ENCODE measurements at places on chromosomes 7 and 10. TPM values are rescaled to one million over a fixed set of nuclear protein-coding genes. Genes with fewer than 3 reads are reported as not detected.
A peak's percentile ranks its signal among the peaks of the same experiment; 100 is the strongest.

DNA sequence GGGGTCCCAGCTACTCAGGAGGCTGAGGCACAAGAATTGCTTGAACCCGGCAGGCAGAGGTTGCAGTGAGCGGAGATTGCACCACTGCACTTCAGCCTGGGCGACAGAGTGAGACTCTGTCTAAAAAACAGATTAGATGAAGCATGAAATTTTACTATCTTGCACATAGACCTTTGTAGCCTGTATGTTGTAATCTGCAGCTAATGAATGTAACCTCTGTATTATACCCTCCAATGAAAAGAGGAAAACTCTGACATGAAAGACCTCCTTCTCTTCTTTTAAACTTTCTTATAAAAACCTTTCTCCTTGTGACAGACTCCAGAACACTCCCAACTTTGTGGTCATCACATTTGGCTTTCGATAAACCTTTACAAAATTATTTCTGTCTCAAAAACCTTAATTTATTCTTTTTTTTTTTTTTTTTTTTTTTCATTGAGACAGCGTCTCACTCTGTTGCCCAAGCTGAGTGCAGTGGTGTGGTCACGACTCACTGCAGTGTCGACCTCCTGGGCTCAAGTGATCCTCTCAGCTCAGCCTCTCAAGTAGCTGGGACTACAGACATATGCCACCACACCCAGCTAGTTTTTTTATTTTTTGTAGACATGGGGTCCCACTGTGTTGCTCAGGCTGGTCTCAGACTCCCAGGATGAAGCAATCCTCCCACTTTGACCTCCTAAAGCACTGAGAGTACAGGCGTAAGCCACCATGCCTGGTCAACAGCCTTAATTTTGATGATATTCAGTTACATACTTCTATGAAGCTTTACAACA is 97.4 kb downstream of the SVOPL start:
- no peak overlapping the region for H3K27ac ChIP-seq
- H3K27me3 ChIP-seq: no peaks in the 10 kb centered on the region
- DNase-seq: no peak
- H3K4me1 ChIP-seq: peaks cover 1% of the 10 kb centered on the region
- H3K36me3 ChIP-seq: no peaks in the 10 kb centered on the region
- no peak overlapping the region for H3K4me3 ChIP-seq

Gene NCF1
- total RNA-seq: 46.2 TPM

DNA sequence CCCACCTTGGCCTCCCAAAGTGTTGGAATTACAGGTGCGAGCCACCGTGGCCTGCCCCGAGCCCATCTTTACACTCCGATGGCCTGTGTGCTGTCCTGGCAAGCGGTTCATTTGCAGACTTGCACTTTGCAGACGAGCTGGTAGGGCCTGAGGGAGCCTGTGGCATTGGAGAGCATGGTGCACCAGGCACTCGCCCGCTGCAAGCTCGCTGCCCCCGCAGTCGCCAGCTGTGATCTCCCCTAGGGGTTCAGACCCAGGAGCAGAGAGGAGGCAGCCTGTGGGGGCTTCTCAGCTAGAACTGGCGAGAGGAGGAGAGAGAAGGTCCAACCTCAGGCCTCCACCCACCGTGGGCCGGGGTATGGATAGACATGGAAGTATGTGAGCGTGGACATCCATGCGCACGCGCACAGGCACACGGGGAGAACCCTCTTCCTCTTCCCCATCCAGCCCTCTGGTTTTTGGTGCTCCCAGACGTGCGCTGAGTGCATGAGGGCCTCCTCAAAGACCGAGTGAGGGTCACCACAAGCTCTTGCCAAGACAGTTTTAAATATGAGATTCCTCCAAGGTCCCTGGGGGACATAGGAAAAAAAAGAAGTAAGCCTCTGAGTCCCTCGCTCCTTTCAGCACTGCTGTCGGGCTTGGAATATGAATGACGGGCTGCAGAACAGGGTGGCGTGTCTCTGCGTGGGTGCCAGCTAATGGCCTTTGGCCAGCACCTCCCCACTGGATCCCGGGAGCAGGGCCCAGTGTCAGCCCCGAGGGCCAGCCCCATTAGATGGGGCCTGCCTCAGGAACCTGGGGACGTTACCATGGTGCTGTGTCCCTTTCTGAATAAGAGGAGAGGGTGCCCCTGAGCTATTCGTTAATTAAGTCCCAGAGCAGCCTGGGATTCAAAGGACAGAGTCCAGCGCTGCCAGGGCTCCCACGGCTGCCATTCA is 15.1 kb upstream of the TTYH3 start:
- no peak overlapping the region for H3K27ac ChIP-seq
- no peaks in the 10 kb centered on the region for H3K36me3 ChIP-seq
- peaks cover 3% of the 10 kb centered on the region for H3K4me1 ChIP-seq
- H3K27me3 ChIP-seq: no peaks in the 10 kb centered on the region

- peaks cover 4% of the 10 kb centered on the region for H3K4me1 ChIP-seq
- peak; percentile 85 for DNase-seq
- H3K4me3 ChIP-seq: no peak overlapping the region
- H3K27ac ChIP-seq: no peak overlapping the region
These were observed 1190.3 kb upstream of the C7orf33 start for GRCh38 chr7:147400221-147400689.

Gene AKR1C1
- total RNA-seq: 7.9 TPM

Gene SPDYE16
- total RNA-seq: 0.28 TPM

- H3K4me1 ChIP-seq: no peaks in the 10 kb centered on the region
- H3K36me3 ChIP-seq: peaks cover 51% of the 10 kb centered on the region
- no peak overlapping the region for H3K27ac ChIP-seq
- DNase-seq: no peak
- H3K27me3 ChIP-seq: no peaks in the 10 kb centered on the region
These were observed 14.8 kb downstream of the PRKRIP1 start for GRCh38 chr7:102410918-102411317.

- no peak overlapping the region for H3K4me3 ChIP-seq
- no peaks in the 10 kb centered on the region for H3K4me1 ChIP-seq
- no peak overlapping the region for H3K27ac ChIP-seq
- no peak for DNase-seq
- no peaks in the 10 kb centered on the region for H3K27me3 ChIP-seq
- no peaks in the 10 kb centered on the region for H3K36me3 ChIP-seq
These were observed 380.7 kb downstream of the REEP3 start for GRCh38 chr10:63901881-63902280.

Gene CD36
- 726 TPM for total RNA-seq

Gene FAM13C
- total RNA-seq: 9.5 TPM

GRCh38 chr10:80126876-80127275 is 5.7 kb upstream of the PLAC9 start:
- no peaks in the 10 kb centered on the region for H3K36me3 ChIP-seq
- no peak overlapping the region for H3K27ac ChIP-seq
- peaks cover 2% of the 10 kb centered on the region for H3K4me1 ChIP-seq
- DNase-seq: no peak
- no peaks in the 10 kb centered on the region for H3K27me3 ChIP-seq

DNA sequence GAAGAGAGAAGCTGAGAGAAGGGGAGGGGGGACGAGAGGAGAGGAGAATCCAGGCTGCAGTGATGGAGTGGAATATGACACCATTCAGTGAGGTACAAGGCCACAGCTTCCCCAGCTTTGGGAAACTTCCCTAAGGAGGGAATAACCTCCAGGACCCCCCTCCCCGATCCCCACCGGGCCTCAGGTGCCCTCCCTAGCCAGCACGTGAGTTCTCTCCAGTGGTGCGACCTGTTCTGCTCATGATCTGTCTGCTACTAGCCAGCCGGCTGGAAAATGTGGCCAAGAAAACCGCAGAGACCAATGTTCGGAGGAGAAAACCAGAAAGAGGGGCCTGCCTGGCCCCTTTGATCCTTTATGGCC is 39.9 kb upstream of the AGK start:
- H3K27ac ChIP-seq: no peak overlapping the region
- H3K27me3 ChIP-seq: peaks cover 11% of the 10 kb centered on the region

Gene MCM10
- total RNA-seq: 1.5 TPM

Gene ZMIZ1
- total RNA-seq: 43.7 TPM

Gene NODAL
- total RNA-seq: not detected

DNA sequence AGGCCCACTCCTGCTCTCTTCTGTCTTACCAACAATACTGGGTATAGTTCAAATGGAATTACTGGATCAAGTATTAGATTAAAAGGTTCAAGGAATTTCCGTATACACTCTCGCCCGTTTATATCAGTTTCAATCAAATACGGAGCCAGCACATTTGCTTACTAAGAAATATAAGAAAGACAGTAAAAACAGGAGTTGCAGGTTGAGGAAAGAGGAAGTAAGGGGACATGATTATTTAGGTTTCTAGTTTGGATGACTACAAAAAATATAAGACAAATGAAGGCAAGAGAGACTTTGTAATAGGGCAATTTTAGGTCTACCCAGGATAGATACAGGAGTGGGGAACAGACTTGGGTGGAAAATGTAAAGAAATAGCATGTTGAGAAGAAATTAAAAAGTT is 109.9 kb upstream of the ABI1 start:
- no peaks in the 10 kb centered on the region for H3K36me3 ChIP-seq
- H3K27ac ChIP-seq: no peak overlapping the region
- no peaks in the 10 kb centered on the region for H3K27me3 ChIP-seq
- H3K4me3 ChIP-seq: no peak overlapping the region
- DNase-seq: no peak
- H3K4me1 ChIP-seq: no peaks in the 10 kb centered on the region

DNA sequence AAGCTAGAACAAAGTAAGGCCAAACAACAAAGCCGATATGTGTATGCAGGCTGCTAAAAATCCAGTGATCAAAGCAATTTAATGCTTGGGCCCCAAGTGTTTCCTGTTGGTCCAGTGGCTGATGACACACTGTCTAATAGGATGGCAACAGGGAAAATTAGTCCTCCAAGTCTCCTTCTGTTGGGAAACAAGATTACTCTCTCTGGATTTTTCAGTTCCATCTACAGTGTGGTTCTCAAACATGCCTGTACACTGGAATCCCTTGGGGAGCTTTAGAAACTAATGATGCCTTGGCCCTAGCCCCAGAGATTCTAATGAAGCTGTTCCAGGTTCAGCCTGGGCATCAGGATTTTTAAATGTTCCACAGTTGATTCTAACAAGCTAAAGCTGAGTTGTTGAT is 198.7 kb downstream of the AHR start:
- no peak for DNase-seq
- no peaks in the 10 kb centered on the region for H3K27me3 ChIP-seq
- no peak overlapping the region for H3K4me3 ChIP-seq
- H3K4me1 ChIP-seq: peaks cover 7% of the 10 kb centered on the region
- no peaks in the 10 kb centered on the region for H3K36me3 ChIP-seq

DNA sequence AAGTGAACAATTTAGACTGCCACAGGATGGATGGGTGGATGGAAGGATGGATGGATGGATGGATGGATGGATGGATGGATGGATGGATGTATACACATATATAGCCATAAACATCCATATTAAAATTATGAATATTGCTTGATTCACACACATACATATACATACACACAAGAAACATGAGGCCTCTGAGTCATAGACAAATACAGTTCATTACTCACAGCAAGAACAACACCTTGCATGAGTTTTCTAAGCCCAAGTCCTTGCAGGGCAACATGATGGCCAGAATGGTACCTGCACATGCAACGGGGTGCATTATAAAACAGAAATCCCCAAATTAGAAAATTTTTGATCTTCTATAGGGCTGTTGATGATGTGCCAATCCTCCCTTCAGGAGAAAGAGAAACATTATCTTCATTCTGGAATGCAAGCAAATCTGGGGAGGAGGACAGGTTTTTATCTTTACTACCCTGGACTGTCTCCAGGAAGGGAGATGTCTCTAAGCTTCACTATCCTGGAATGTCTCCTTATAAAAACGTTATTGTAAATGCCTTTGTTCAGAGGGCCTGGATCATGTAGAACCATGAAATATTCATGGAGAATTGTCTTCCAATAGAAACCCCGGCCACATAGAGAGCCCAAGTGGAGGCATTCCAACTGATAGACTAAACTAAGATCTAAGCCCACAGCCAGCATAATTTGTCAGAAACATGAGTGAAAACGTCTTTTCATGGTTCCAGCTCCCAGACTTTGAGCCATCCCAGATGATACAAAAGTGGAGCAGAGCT is 238.6 kb upstream of the LRRN3 start:
- no peak for DNase-seq
- H3K27me3 ChIP-seq: no peaks in the 10 kb centered on the region
- H3K36me3 ChIP-seq: no peaks in the 10 kb centered on the region

GRCh38 chr7:5408777-5409176 is 14.9 kb downstream of the TNRC18 start:
- no peak overlapping the region for H3K4me3 ChIP-seq
- no peak overlapping the region for H3K27ac ChIP-seq
- no peaks in the 10 kb centered on the region for H3K27me3 ChIP-seq
- DNase-seq: no peak
- peaks cover 6% of the 10 kb centered on the region for H3K4me1 ChIP-seq

Gene ATAD1
- total RNA-seq: 37.6 TPM

DNA sequence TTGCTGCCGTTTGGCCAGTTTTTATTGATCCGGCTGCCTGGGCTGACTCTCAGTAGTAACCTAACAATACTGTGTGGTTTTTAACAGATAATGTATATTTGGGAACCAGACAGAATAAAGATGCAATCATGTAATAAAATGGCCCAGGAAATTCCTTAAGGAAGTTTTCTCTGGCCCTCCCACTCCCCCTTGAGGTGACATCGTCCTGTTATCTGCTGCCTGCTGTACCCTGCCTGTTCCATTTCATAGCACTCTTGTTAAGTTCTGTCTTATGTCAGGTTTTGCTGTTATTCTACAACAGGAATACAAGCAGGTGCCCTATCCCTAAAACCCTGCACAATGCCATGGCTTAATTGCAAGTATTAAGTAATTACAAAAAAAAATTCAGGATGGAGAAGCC is 12.5 kb downstream of the ITGB8 start:
- no peak for DNase-seq
- H3K36me3 ChIP-seq: no peaks in the 10 kb centered on the region
- H3K4me3 ChIP-seq: no peak overlapping the region
- peaks cover 4% of the 10 kb centered on the region for H3K4me1 ChIP-seq

GRCh38 chr10:33542752-33543505 is 208.5 kb upstream of the NRP1 start:
- no peak overlapping the region for H3K4me3 ChIP-seq
- no peak overlapping the region for H3K27ac ChIP-seq
- no peaks in the 10 kb centered on the region for H3K4me1 ChIP-seq
- DNase-seq: no peak
- H3K27me3 ChIP-seq: no peaks in the 10 kb centered on the region

DNA sequence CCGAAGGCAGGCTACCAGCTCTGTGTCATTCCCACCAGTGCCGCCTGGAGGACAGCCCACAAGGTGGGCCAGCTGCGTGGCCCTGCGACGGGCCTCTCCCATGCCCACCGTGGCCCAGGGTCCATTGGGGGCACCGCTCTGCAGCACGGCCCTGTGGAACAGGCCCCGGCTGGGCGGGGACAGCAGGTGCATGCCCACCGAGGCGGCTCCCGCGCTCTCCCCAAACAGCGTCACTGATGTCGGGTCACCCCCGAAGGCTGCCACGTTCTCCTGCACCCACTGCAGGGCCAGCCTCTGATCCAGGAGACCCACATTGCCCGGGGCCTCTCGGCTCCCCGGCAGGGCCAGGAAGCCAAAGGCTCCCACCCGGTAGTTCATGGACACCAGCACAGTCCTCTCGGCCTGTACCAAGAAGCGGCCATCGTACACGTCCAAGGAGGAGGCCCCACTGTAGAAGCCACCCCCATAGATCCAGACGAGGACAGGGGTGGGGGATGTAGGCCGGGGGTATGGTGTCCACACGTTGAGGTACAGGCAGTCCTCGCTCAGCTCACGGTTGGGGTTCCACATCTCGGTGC is 2.3 kb downstream of the ACHE start:
- H3K27ac ChIP-seq: no peak overlapping the region
- H3K27me3 ChIP-seq: peaks cover 16% of the 10 kb centered on the region
- no peaks in the 10 kb centered on the region for H3K36me3 ChIP-seq
- DNase-seq: no peak
- H3K4me3 ChIP-seq: no peak overlapping the region

Data from lung (tissue), 17 donors.